Activated T-helper 1 cell treated with anti-CD3 and anti-CD28 coated beads, Interleukin-2, amount 50 U/mL, for 16 hours (primary cell): ENCODE measurements at places on chromosomes 4 and X.

GRCh38 chr4:148651991-148652390, 209.8 kb upstream of the NR3C2 start:
- DNase-seq: no peak

DNA sequence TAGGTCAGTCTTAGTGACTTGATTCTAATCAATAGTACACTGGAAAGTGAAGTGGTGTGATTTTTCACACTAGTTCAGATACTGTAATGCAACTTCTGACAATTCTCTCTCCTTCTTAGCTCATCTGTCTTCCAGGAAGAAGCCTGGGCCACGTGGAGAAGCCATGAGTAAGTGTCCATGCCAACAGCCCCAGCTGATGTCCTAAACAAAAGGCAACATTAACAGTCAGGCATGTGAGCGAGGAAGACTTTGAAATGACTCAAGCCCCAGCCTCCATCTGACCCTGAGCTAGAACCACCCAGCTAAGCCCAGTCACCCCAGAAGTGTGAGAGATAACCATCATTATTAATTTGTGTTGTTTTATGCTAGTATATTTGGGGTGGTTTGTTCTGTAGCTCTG, 115.7 kb upstream of the MAGEB16 start:
- DNase-seq: no peak

DNA sequence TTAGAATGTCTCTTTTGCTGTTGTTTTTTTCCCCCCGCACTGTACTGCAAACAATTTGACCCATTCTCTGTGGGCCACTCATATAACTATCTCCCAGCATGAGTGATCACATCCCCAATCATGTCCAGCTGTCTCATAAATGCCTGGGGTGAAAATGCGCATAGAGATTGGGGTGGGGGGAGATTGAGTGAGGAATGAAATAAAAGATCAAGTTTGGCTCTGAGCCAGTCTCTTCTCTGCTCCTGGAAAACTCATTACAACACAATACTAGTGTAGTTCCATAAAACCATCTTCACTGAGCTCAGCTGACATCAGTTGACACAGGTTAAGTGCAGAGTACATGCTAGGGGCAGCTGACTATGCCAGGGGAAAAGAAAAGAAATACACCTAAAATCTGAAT, 96.9 kb downstream of the EGF start:
- DNase-seq: no peak

DNA sequence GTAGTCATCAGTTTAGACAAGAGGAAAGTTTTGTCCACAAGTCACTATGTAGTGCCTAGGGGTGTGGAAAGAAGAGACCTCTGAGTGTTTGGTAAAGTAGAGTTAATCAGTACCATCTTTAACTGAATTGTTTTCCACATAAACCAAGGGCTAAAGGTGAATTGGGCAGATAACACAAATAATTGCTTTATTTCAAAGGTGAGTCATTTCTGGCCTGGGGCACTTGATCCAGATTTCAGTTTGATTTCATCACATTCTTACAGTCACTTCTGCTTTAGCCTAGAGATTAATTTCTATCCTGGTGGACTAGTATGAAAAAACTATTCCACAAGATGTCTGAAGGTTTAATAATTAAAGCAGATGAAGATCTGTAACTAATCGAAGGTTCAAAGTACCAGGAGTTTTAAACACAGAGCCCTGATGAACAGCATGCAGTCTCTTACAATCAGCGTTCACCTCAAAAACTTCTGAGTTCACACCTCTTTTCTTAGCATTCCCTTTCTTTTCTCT, 74.5 kb upstream of the BOD1L1 start:
- DNase-seq: no peak

DNA sequence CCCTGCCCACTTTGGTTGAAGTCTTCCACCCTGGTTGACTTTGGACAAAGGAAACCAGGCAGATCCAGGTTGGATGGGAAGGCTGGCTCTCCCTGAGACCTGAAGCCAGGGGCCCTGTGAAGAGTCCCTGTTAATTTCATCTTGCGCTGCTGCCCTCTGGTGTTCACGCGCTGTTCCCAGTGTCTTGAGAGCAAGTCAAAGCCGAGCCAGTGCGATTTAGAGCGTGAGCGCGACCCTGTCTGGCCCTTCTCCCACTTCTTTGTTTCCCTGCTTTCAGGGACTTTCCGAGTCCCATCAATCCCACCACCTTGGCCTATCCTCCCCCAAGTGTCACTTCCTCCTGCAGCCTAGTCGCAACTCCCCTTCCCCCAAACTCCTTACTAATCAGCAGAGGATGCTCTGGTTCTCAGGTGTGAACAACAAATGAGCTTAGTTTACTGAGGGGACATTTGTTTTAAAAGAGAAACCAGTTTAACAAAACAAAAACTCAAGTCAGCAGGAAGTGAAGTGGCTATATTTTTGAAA, 25.8 kb upstream of the CHRNA9 start:
- peak; percentile 71 for DNase-seq

GRCh38 chr4:69848028-69848427, 11.9 kb downstream of the SULT1E1 start:
- DNase-seq: no peak

DNA sequence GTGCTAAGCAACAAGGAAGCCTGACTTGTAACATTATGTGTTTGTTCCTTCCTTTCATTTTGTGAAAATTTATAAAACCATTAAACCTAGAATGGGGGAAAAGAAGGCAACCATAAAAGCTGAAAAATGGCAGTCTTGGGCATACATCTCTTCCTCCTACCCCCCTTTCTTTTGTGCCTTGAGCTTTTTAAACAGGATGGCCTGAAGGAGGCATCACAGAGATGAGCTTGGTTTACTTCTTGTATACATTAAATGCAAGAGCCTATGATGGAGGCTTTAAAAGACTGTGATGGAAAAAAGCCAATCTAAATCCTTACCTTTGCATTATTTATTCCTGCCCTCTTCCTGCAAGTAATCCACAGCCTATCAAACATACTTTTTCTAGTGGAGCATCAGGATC, 36.2 kb upstream of the ADH7 start:
- DNase-seq: no peak

DNA sequence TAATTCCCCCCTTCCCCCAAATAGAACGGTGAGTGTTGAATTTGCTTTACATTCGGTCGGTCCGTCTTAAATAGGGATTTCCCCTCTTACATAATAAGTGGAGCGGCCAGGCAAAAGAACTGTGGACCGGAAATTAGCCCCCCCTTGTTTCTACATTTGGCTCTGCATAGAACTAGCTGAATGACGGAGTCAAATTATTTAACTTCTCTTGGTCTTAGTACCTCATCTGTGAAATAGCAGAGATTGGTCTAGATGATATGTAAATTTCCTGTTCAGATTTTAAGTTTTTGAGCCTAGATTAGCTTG, 1.3 kb downstream of the SPATA18 start:
- DNase-seq: no peak

GRCh38 chrX:13248867-13249486, 70.9 kb downstream of the ATXN3L start:
- DNase-seq: no peak

- no peak for DNase-seq
Measured at GRCh38 chr4:17187003-17187402, 288.6 kb upstream of the LDB2 start.

DNA sequence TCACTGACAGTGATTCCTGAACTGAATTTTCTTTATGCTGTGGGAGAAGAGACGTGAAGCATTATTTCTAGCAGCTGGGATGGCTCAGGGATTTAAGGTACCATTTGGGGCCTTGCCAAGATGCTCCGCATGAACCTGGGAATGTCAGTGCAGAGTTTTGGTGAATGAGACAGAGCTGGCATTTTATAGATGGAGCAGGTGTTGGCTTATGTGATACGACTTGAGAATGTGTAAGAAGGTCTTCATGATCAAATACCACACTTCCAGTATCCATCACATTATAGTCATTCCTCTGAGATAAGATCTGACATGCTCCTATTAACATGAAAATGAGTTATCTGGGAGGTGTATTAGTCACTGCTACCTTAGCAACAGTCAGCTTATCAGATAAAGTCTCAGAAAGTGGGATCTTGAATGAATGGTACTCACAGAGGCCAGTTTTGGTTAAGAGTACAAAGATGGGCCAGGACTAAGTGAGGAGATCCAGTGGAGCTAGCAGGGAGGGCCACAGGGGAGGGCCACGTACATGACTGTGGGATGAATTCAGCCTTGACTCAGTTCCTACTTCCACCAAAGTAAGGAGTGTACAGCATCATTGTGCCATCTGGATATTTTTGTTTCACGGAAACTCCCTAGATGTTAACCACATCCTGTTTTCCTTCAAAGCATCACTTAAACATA, 116.7 kb downstream of the SPCS3 start:
- no peak for DNase-seq

DNA sequence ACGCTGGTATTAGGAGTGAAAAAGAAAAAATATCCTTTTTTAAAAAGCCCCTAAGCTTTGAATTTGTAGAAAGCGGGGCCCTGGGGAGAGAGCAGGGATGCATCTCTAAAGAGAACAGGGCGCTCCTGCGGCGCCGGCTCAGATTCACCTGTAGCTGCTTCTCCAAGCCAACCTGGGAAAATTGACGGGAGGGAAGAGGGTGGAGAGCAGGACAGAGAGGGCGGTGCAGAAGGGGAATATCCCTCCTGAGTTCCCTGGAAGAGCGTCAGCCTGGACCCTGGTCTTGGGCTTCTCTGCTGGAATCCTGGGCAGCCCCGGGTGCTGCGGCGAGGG, 776 bp upstream of the SOWAHD start:
- no peak for DNase-seq

DNA sequence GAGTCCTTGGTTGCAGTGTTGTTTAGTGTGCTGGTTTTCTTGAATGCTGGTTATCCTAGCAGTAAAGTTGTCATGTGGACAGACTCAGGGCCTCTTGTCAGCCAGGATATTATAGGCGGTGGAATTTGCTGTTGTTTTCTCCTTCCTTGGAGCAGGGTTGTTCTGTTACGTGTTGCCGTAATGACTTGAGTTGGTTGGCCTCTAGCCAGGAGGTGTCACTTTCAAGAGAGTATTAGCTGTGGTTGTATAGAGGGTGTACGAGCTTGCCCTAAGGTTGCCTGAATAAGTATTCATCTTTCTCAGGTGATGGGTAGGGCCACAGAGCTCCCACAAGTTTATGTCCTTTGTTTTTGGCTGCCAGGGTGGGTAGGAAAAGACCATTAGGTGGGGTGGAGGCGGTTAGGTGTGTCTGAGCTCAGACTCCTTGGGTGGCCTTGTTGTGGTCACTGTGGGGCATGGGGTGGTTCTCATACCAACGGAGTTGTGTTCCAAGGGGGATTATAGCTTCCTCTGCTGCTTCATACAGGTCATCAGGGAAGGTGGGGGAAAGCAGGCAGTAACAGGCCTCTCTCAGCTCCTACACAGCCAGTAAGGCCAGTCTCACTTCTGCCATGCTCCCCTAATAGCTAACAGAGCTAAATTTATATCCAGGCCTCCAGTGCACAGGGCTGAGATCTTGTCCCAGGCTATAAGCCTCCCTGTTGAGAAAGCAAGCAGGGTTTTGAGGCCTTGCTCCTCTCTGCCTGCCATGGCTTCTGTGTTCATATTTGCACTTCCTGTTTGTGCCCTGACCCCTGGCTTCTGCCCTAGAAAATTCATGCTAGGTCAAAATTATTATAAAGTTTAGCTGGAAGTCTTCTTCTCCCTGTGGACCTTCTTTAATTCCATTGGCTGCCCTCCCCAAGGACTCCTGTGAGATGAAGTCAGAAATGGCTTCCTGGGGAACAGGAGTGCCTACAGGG, 594.7 kb downstream of the RAPGEF2 start:
- DNase-seq: no peak

DNA sequence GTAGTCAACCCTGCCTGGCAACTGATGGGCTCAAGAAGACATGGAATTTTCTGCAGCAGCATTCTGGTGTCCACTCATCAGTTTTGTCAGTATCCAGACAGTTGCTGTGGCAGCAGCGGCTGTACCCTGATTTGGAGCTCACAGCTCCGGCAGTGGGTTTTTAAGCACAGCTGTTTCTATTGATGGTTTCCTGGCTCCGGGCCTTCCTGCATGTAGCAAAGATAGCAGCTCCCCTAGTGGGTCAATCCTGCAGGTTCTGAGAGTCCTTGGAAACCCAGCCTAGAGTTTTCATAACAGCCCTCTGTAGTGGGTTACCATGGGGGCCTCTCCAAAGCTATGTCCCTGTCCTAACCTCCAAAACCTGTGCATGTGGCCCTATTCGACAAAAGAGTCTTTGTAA, 84.0 kb upstream of the ATP6AP2 start:
- DNase-seq: no peak

GRCh38 chrX:5650904-5651303, 577.8 kb downstream of the NLGN4X start:
- DNase-seq: no peak

- no peak for DNase-seq
Measured at GRCh38 chrX:22073928-22074327, 41.8 kb downstream of the PHEX start.

DNA sequence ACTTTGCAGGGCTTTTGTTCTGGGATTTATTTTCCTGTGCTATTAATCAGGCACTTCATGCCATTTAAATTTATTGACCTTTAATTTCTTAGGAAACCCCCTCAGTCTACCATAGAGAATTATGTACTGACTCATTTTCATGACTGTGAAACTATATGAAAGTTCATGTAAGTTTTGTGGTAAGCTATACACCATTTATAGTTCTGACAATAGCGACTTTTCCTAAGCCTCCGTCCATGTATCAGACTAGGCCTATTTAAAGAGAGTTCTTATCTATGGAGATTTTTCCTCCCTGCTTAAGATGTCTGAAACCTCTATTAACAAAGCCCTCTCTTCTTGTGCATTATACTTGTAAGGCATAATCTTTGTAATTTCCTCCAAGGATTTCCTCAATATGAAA, 111.6 kb downstream of the AFF2 start:
- no peak for DNase-seq

- no peak for DNase-seq
Measured at GRCh38 chrX:17359500-17359899, 15.5 kb upstream of the NHS start.

DNA sequence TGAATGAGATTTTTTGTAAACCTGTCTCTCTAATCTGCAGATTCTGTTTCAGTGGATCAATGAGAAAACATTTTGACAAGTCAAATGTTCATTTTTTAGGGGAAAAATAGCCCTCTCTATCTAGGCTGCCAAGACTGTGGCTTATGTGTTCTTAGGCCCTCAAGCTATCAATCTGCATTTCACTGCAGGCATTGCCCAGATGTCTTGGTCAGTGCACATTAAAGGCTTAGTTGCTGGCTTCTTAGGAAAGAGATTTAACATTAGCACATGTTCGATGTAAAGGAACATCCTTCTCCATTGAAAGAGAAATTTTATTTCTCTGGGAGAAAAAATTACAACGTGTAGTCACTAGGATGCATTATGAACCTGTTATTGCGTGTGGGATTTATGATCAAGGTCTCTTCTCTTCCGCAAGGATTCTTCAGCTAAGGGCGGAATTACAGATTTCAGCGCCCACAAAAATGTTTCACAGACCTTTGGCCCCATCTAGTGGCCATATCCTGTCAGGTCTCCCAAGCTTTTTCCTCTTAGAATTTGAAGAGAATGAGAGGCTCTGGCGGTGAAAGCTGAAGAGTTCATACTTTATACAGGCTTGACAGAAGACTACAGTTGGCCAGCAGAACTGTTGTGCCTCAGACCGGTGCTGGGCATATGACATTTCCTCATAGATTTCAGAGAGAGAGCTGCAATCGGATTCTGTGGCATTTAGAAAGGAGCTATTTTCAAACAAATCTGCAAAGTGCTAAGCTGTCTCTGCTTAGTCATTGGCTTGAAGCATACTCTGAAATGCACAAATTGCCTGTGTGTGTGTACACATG, 144.6 kb upstream of the NOCT start:
- DNase-seq: peak; percentile 1

- DNase-seq: no peak
Measured at GRCh38 chrX:49174723-49175122, 3.0 kb downstream of the PLP2 start.

- DNase-seq: no peak
Measured at GRCh38 chrX:6732101-6732500, 197.2 kb upstream of the VCX3A start.
